ENCODE measurements at places on chromosomes 1 and 21.

GRCh38 chr1:9716404-9717192, 65.1 kb downstream of the PIK3CD start:
- no peak for DNase-seq

- no peak for DNase-seq
These were observed 95.3 kb upstream of the SLC25A33 start for GRCh38 chr1:9443913-9444445.

GRCh38 chr1:111475701-111476100, 1.9 kb downstream of the C1orf162 start:
- peak; percentile 51 for DNase-seq

GRCh38 chr1:119275145-119276134, 93.1 kb upstream of the HAO2 start:
- DNase-seq: no peak

DNA sequence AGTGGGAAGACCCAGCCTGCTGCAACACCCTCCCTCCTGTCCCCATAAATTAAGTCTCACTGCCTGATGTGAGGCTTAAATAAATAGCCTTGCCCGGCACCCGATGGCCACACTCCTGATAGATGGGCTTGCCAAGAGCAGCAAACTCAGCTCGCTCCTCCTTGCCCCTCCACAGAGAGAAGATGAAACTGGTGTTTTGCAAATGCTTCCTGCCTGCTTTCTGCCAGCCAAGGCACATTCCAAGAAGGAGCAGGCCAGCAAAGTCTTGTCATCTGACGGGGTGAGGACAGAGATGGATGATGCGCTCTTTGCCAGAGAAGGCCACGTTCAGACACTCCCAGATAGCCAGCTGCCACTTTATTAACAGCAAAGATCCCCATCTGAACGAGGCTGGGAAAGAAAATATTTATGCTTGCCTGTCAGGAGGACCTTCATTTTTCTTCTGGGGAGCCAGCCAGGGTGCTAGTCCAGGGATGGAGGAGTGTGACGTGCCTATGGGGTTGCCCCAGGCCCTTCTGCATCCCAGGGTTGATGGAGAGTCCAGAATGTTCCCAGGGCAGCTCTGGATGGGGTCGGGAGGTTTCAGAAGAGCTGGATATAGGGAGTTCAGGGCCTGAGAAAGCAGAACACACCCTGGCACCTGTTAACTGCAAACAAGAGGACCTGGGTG, 265.4 kb downstream of the FOXD2 start:
- DNase-seq: no peak

- DNase-seq: no peak
These were observed 74.8 kb downstream of the PLD5 start for GRCh38 chr1:242449661-242450060.

- no peak for DNase-seq
These were observed 12.8 kb upstream of the PRDM2 start for GRCh38 chr1:13687151-13687715.

DNA sequence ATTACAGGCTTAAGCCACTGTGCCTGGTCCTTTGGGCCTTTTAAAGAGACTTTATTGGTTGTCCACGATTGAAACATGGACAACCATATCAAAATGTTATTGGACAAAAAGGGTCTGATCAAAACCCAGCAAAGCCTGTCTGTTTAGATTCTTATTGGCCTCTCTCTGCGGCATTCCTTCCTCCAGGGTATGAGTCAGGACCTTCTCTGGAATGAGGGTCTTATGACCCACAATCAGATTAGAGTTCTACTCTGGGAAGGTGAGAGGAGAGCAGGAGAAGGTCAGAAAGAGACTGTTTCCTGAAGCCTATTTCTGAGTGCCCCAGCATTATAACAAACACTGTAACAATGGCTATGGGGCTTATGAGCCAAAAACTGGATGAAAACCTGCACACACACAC, 7.9 kb downstream of the LURAP1 start:
- DNase-seq: no peak

DNA sequence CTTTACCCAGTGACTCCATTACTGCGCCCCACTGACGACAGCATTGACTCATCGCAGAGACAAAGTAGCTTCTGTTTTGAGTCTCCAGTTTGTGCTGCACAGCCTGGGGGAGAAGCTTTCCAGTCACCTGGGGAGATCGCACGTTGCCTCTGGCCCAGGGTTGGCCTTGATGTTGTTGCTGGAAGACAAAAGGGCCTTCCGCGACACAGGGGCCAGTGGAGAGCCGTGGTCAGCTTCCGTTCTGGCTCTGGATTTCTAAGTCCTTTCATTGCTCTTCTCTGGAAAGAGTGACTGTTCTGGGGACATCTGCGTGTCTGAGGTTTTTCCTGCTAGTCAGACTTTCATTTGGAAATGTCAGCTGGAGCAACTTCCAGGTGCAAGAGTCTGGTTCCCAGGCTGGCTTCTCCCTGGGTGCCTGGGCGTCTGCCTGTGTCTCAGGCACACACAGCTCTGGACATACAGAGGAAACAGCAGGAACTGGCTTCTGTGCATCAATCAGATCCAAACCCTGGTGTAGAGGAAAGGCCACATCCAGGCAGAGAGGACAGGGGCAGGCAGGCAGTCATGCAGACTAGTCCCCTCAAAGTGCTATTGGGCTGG, 257.0 kb downstream of the SIPA1L2 start:
- DNase-seq: no peak

DNA sequence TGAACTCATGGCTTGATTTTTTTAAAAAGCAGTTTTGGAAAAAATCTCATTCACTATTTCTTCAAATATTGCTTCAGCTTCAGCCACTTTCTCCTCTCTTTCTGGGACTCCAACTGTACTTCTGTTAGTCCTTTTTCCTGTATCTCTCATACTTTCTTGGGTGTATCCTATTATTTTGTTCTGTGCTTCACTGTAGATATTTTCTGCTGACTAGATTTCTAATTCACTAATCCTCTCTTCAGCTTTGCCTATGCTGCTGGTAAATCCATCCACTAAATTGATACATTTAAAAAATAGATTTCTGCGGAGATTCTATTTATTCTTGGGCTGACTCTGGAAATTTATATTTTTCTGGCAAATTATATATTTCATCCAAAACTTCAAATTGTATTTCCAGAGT, 4.9 kb upstream of the KCNE2 start:
- no peak for DNase-seq

Measured in NCI-H2107 (cell line).